ENCODE measurements at places on chromosomes 5 and 9. TPM values are rescaled to one million over a fixed set of nuclear protein-coding genes. Genes with fewer than 3 reads are reported as not detected.

OTULINL gene
- 11.3 TPM for total RNA-seq

DNA sequence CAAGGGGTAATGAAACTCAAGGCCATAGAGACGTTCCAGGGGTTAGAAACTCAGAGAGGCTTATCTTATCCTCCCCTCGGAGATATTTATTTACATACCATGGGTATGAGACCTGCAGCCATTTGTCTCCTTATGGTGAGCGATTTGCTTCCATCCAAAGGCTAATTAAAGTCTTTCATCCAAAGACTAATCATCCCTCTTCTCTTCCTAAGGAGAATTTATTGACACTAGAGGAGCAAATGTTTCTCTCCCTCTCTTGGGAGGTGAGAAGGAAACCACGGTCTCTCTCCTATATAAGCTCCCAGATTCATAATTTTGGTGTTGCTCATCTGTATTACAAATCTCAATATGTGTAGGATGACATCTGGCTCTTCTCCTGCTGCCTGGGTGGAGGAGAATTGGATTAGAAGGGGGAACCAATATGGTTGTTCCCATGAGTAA is 31.0 kb upstream of the RPS23 start:
- DNase-seq = no peak
- H3K4me1 ChIP-seq = peaks cover 7% of the 10 kb centered on the region
- H3K4me3 ChIP-seq = no peak overlapping the region
- H3K27me3 ChIP-seq = no peaks in the 10 kb centered on the region
- H3K36me3 ChIP-seq = no peaks in the 10 kb centered on the region

DNA sequence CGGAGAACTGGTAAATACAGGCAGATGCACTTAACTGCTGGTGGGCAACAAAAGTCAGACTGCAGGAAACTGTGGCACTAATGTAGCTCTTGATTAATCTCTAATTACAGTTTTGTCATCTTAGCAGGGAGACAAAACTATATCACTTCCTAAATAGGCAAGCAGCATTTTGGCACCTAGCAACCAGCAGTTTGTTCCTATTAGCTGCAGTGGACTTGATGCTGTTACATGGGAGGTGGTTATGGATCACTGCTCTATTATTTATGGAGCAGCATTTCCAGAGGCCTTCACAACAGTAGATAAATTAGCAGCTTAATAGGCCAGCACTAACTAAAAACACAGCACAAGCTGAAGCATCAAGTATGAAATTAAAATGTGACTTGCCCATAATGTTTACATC is 518.3 kb upstream of the ITGA1 start:
- no peak overlapping the region for H3K4me3 ChIP-seq
- H3K4me1 ChIP-seq = no peaks in the 10 kb centered on the region
- H3K36me3 ChIP-seq = no peaks in the 10 kb centered on the region
- no peak overlapping the region for H3K27ac ChIP-seq
- DNase-seq = no peak

GRCh38 chr5:139951296-139951924 is 91.7 kb downstream of the NRG2 start:
- no peak overlapping the region for H3K4me3 ChIP-seq
- DNase-seq = peak; percentile 10
- peaks cover 22% of the 10 kb centered on the region for H3K4me1 ChIP-seq
- H3K27ac ChIP-seq = no peak overlapping the region
- H3K27me3 ChIP-seq = no peaks in the 10 kb centered on the region
- no peaks in the 10 kb centered on the region for H3K36me3 ChIP-seq

DNA sequence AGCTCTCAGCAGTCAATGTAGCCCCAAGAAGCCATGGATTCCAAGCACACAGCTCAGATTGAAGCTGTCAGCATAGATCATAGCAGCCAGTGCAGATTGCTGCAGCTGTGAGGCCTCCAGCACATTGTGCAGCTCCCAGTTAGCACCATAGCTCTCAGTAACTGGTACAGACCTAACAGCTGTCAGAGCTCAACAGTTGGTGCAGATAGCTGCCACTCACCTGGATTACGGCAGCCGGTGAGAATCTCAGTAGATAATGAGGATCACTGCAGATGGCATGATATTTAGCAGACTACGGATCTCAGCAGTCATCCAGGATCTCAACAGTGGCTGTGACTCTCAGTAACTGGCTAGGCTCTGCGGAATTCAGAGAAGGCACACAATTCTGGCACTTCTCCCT is 500.4 kb downstream of the TUSC1 start:
- no peaks in the 10 kb centered on the region for H3K36me3 ChIP-seq
- no peak for DNase-seq
- no peaks in the 10 kb centered on the region for H3K4me1 ChIP-seq
- H3K4me3 ChIP-seq = no peak overlapping the region
- H3K27me3 ChIP-seq = no peaks in the 10 kb centered on the region

GPR151 gene
- not detected for total RNA-seq

NAIF1 gene
- 18.5 TPM for total RNA-seq

LHX6 gene
- total RNA-seq = 11.5 TPM

DNA sequence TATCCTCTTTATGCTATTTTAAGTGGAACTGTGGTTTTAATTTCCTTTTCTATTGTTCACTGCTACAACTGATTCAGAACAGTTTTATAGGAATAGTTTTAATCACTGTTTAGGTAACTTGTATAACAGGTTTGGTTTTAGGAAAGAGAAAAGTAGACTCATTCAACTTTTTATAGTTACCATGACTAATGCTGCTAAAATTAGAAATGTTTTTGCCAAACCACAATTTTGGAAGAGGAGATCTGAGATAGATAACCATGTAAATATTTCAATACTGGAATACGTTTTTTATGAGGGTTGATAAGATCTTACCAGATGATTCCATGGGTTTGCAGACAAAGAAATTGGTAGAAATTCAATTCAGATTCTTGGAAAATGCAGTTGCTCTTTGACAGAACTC is 404.6 kb upstream of the ARRDC3 start:
- H3K4me3 ChIP-seq = no peak overlapping the region
- no peaks in the 10 kb centered on the region for H3K4me1 ChIP-seq
- no peak for DNase-seq
- no peaks in the 10 kb centered on the region for H3K36me3 ChIP-seq
- no peak overlapping the region for H3K27ac ChIP-seq

DNA sequence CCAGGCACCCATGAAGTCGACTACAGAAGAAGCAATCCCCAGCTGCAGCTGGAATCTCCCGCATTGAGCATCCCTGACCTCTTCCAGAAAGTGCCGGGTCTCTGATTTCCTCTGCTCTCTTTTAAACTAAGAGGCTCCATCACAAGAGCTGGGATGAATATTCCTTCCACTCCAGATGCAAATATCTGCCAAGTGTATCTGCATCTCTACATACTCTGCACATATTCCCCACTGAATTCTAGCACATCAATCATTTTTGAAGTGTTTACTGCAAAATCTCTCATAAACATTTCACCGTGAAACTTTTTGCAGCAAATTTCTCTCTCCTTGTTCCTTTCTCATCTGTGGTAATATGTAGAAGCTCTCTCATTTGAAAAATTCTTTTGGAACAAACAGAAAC is 161.5 kb downstream of the GABRB2 start:
- DNase-seq = no peak
- H3K36me3 ChIP-seq = no peaks in the 10 kb centered on the region
- no peak overlapping the region for H3K4me3 ChIP-seq
- H3K27me3 ChIP-seq = no peaks in the 10 kb centered on the region
- no peak overlapping the region for H3K27ac ChIP-seq

PARP8 gene
- 14.4 TPM for total RNA-seq

FCN1 gene
- not detected for total RNA-seq

Data from testis (tissue), 5 donors.